Keratinocyte (primary cell): ENCODE measurements at places on chromosomes 3 and 15.

- no peak for DNase-seq
Measured at GRCh38 chr3:17137321-17137826, 252.6 kb downstream of the PLCL2 start.

GRCh38 chr3:170829546-170830272 lies 40.3 kb downstream of the RPL22L1 start:
- DNase-seq = no peak

DNA sequence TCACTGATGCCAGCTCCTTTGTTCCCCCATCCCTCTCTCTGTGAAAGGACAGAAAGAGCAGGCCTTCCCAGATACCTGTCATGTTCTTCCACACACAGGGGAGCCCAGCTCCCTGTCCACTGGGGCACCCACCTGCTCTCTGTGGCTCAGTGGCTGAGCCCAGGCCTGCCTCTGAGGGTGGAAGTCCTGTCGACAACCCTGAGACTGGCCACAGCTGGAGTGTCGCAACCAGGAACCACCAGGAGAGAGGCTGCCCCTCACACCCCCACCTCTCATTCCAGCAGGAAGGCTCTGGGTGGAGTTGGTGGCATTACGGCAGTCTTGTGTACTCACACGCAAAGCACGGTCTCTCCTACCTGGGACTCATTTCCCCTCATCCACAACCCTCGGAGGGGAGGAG lies 66.3 kb downstream of the MEGF11 start:
- DNase-seq = no peak

DNA sequence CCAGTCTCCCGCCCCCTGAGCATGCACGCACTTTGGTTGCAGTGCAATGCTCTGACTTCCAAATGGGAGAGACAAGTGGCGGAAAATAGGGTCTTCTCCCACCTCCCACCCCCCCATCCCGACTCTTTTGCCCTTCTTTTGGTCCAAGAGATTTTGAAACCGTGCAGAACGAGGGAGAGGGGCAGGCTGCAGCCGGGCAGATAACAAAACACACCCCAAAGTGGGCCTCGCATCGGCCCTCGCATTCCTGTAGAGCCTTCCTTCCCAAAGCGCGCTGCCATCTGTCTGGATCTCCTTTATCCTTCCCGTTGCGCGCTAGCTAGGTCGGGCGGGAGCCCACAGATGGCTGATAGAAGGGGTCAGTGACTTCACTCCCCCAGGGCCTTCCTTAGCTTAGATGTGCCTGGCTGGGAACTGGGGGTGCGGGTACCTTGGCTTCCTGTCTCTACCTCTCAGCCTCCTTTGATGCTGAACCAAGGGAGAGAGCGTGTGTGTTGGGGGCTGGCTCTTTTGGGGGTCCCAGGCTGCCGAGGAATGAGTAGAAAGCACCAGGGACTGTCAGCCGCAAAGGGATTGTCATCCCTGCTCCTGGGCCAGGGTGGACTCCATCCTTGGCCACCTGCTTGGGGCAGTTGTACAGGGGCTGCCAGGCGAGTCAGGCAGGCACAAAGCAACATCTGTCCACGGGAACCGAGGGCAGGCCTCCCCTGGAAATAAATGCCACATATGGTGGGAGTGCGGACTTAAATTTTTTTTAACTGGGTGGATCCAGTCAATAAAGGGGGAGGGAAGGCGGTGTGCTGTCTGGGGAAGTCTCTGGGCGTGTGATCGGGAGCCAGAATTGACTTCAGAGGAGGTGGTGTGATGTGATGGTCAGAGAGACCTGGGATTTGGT lies 1.8 kb downstream of the SMAD3 start:
- no peak for DNase-seq

DNA sequence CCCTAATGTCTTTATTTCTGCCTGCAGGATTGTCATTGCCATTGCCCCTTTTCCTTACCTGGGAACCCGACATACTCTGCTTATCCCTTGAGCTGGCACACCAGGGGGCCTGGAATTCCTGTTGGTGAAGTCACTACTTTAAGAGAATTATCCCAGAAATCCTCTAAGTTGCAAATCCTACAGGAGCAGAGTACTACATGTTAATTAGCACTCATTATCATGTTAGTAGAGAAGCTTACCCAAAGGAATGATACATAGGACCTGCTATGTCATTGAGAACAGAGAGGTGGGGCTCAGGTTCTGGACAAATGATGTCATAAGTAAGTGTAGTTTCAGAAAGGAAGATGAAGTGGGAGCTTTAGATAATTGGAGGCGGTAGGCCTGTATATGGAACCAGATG lies 27.4 kb downstream of the SCG5 start:
- no peak for DNase-seq

DNA sequence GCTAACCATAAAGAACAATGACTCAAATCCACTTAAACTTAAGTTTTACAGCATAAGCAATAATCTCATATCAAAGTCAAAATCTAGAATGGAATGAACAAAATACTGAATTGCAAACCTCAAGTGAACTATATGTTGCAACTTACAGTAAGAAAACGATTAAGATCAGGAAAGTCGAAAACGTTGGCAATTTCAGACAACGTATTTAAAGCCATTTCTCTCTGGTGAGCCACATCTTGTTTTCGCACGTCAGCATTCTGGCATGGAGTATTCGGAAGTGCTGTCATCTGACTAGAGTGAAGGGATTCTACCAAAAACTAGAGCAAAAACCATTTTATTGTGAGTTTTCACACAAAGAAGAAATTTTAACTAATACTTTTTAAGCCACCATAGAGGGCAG lies 28.5 kb downstream of the ATR start:
- no peak for DNase-seq

GRCh38 chr3:131705099-131705498 lies 202.3 kb upstream of the MRPL3 start:
- no peak for DNase-seq

- no peak for DNase-seq
Measured at GRCh38 chr15:89116404-89116803, 28.1 kb downstream of the ABHD2 start.

- no peak for DNase-seq
Measured at GRCh38 chr15:88674661-88675060, 35.8 kb downstream of the ISG20 start.

DNA sequence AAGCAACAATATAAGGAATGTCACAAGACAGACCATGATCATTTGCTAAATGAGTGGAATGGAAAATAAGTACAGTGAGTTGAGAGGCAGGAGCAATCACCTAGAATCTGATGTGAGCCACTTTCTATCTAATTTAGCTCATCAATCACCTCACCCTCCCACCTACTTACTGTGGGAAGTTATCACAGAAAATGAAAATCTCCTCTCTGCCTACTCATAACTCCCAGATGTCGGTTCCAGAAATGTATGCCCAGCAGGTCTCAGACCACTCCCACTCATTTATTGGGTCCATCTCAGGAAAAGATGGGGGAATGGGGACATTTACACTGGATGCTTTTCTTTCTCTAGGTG lies 270.9 kb downstream of the FHIT start:
- no peak for DNase-seq

- DNase-seq = no peak
Measured at GRCh38 chr15:72983801-72984545, 68.3 kb upstream of the NEO1 start.

DNA sequence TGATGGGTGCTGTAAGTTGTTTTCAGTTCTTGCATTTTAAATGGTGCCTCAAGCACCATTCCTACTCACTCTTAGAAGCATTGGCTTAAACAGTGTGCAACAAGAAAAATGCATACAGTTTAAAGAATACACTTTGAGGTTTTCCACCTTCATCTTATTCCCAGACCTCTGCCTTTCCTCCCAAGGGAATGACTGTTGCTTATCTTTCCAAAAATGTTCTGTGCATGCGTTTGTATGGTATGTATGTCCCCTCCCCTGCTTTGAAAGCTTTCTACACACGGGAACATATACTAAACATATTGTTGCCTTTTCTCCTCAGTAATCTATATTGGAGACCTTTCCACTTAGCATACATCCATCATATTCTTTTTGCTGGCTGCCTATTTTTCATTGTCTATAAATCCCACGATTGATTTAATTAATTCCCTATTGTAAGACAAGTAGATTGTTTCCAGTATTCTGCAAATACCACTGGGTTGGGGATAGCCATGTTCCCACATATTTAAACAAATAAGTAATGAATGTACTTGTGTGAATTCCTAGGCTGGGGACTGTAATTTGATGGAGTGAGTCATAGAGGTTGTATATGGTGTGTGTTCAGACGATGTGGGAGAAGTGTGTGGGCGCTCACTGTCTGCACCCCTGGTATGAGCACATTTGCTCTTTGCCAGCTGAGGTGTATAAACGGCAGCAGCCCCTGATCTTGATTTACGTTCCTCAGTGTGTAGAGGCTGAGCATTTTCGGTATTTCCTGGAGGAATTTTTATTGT lies 5.8 kb downstream of the TRAK1 start:
- DNase-seq = no peak

DNA sequence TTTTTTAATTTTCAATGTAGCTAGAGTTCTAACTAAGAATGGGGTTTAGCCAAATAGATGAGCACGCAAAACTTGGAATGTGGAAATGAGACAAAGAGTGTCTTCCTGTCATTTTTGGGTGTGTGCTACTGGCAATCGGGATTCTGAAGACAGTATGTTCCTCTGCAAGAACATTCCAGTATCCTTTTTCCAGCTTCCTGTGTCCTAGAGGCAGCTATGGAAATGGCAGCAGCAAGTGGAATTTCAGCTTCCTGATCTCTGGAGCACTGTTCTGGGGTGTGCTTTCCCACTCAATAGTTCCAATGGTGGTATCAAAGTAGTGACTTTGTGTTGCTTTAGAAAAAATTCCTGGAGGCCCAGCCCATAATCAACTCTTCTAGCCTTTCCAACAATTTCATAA lies 642.9 kb upstream of the KCNMB2 start:
- DNase-seq = no peak

GRCh38 chr3:142445816-142446254 lies 2.0 kb downstream of the XRN1 start:
- DNase-seq = no peak

- DNase-seq = no peak
Measured at GRCh38 chr3:114179575-114179974, 723 bp upstream of the DRD3 start.

GRCh38 chr3:4320096-4320911 lies 17.1 kb downstream of the SETMAR start:
- DNase-seq = no peak

DNA sequence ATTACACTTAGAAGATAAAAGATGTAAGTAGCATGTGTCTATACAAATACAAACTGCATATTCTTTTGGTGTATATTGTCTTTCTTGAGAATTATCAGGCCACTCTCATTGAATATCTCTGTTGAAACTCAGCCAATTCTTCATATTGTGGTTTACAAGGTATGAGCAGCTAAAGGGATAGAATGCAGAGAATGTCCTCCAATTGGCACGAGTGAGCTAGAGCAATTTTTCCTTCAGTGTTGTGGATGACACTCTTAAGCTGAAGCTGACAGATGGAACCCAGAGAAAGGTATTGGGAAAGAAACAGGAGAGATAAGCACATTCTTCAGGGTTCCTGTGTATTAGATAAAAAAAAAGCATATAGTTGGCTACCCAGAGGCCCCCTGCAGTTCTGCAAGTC lies 453.1 kb downstream of the EPHA3 start:
- no peak for DNase-seq

DNA sequence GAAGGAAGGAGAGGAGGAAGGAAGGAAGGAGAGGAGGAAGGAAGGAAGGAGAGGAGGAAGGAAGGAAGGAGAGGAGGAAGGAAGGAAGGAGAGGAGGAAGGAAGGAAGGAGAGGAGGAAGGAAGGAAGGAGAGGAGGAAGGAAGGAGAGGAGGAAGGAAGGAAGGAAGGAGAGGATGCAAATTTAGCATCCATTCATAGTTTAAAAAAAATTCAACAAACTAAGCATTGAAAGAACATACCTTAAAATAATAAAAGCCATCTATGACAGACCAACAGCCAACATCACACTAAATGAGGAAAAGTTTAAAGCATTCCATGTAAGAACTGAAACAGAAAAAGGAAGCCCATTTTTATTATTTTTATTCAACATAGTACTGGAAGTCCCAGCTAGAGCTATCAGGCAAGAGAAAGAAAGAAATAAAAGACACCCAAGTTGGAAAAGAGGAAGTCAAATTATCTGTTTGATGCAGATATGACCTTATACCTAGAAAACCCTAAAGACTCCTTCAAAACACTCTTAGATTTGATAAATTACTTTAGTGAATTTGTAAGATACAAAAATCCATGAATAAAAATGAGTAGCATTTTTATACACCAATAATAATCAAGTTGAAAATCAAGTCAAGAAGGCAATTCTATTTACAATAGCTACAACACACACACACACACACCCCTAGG lies 52.2 kb upstream of the FXR1 start:
- DNase-seq = no peak

- no peak for DNase-seq
Measured at GRCh38 chr3:29668233-29668632, 387.4 kb downstream of the RBMS3 start.

GRCh38 chr3:161413127-161413854 lies 42.0 kb upstream of the SPTSSB start:
- DNase-seq = no peak

DNA sequence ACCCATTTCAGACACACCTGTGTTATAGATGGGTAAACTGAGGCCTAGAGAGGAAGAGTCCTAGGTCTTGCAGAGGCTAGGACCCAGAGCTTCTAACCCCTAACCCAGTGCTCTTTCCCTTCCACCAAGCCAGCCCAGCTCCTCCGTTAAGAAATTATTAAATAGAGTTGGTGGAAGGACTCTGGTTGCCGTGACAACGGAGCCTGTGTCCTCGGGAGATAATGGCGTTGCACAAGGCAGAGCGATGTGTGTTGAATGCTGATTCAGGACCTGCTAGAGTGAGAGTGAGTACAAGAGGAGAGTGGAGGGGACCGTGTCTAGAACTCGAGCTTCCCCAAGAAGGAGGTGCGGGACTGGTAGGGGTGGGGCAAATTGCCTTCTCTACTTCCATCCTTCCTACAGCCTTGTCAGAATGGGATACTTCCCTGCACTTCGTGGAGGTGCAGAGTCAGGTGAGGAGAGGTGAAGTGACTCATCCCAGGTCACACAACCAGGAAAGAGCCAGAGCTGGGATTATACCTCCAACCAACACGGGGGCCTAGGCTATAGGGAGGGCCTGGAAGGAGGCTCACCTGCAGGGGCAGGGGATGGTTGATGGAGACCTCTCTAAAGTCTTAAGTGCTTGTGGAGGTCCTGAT lies 8.6 kb downstream of the SLC6A1 start:
- no peak for DNase-seq

DNA sequence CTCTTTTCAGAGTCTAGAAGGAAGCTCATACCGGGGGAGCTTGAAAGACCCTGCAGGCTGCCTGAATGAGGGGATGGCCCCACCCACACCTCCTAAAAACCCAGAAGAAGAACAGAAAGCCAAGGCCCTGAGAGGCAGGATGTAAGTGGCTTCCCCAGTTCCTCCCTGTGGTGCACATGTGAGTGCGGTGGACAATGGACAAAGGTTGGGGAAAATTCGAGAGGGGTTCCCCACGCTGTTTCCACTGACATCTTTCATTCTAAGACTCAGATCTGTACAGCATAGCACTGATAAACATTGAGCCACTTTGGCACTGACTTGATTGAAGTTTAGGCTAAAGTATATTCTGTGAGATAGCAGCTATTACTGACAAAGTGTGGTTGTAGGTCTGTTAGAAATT lies 79.5 kb upstream of the UMPS start:
- DNase-seq = no peak

- no peak for DNase-seq
Measured at GRCh38 chr15:83570756-83571155, 83.2 kb upstream of the ADAMTSL3 start.

GRCh38 chr3:9397906-9398699 lies 688 bp downstream of the SETD5 start:
- DNase-seq = no peak

GRCh38 chr15:79849789-79850188 lies 47.0 kb downstream of the MTHFS start:
- DNase-seq = no peak

GRCh38 chr3:181687731-181688130 lies 24.0 kb upstream of the SOX2 start:
- no peak for DNase-seq

- no peak for DNase-seq
Measured at GRCh38 chr3:127769284-127770081, 52.8 kb downstream of the MGLL start.
